ENCODE measurements at places on chromosomes 7 and 10.

- DNase-seq: no peak
Measured at GRCh38 chr10:98309366-98310355, 41.7 kb upstream of the LOXL4 start.

DNA sequence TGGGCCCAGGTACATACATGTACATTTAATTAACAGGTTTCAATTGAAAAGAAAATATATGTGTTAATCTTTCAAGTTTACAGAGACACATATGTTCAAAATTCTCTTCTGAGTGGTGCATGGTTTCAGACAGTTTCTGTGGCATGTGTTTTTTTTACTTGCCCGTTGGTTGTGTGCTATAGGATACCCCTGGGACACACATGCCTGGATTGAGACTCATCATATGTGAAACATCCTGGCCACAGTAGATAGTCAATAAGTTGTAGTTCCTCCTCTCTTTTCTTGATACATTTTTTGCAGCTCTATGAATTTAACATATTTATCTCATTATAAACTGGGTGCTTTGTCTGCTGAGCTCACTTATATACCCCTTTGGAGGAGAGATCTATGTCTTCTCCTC lies 207.8 kb upstream of the CTBP2 start:
- no peak for DNase-seq

DNA sequence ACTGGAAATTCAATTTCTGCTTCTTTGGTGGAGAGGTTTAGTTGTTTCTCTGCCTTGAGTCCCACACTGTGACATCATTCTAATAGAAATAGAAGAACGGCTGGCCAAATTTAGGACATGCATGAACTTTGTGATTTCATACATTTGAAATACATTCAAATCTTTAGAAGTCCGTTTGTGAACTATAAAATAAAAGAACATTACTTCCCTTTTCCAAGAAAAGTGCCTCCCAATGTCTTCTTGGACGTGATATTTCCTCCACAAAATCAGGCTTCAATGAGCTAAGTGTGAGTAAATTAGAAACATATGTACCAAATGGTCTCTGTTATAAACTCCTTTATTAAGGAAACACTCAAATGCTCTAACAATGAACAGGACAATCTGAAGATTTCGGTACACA lies 314.5 kb upstream of the AKR1E2 start:
- DNase-seq: no peak

- DNase-seq: no peak
Measured at GRCh38 chr7:128415217-128415785, 5.5 kb upstream of the IMPDH1 start.

DNA sequence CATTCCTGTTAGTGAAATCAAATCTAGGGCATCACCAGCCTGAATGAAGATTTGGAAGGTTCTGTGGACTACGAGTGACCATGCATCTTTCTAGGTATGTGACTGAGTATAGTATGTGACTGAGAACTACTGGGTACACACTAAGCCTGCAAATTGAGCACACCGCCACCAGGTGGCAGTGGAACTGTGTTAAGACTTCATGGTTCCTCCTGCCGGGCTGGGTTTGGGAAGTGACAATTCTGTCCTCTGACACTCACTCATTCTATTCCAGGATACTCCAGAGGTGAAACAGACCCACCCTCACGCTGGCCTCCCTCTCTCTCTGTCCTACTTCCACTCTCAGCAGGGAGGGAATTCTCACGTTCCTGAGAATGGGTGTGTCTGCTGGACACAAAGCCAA lies 84.0 kb upstream of the TMEM248 start:
- DNase-seq: no peak

DNA sequence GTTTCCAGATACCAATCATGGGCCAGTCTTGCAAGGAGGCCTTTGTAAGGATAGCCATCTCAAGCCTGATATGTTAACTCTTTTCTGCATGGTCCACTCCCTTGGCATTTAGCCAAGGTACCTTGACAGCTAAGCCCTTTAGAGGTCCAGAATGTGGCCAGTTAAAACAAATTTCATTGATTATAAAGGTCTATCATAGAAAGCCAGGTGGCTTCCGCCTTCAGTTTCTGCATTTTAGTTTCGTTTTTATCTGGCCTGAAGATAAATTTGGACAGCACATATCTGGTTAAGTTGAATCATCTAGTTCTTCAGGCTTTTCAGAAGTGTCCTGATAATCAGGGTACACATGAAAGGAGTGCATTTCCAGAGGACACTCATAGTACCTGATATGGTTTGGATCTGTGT lies 30.7 kb downstream of the ANKIB1 start:
- no peak for DNase-seq

DNA sequence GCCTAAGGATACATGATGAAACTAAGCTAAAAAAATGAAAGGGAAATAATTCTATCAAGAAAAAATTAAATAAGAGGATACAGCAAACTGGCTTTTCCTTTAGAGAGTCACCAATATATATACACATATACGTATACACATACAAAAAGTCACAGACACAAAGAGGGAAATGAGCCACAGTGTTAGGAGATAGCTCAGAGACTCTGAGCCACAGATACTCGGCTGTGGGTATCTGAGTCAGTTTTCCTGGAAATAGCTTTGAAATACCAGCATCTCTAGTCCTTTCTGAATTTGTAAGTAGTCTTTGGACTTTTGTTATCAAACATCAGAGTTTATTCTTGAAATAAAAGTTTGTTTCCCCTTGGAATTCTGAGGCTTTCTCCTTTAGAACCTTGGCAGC lies 111.8 kb downstream of the TBXAS1 start:
- no peak for DNase-seq

- DNase-seq: no peak
Measured at GRCh38 chr10:49431426-49431825, 35.5 kb upstream of the DRGX start.

- peak; percentile 31 for DNase-seq
Measured at GRCh38 chr7:17769918-17770317, 170.4 kb downstream of the SNX13 start.

DNA sequence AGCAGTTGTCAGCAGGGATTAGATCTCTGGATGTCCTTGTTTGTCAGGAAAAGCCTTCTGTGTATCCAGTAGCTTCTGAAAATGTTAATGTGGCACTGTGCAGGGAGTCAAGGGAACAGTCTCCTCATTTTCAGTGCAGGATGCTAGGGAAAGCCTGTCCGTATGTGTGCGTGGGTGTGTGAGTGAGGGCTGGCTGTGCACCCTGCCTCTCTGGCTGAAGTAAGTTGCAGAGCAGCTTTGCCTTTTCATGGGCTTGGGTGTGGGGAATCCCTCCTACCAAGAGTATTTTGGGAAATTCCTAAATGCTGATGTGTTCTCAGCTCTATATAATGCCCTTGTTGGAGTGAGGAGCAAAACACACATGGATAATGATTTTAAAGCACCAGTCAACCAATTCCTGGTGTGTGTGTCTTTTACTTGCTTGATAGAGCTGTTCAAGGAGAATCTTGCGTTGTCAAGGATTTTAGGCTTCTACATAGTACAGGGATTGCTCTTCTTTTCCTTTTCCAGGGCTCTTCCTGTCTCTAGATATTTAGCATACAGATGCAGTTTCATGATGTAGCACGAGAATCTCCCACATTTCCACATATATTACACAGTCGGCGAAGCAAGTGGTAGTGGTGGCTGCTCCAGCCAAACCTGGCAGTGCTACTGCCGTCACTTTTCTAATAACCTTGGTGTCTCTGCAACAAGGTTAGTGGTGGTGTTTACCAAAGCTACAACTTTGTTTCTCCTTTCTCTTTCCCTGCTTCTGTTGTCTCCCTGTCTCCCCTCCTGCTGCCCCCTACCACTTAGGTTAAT lies 92.8 kb downstream of the MCU start:
- no peak for DNase-seq

GRCh38 chr7:43302211-43302711 lies 189.8 kb downstream of the HECW1 start:
- DNase-seq: no peak

DNA sequence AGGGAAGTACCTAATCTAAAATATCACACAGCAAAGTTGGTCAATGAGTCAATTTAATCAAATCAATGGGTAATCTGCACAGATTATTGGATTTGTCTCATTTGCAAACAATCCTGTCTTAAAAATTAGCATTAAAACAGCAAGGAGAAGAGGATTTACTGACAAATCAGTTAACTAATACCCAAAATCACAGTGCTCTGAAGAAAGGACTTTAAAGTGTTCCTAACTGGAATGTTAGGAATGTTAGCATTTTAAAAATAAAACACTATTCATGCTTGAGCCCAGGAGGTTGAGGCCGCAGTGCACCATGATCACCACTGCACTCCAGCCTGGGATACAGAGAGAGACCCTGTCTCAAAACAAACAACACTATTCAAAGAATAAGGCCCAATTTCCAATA lies 83.1 kb downstream of the CHCHD3 start:
- no peak for DNase-seq

- DNase-seq: no peak
Measured at GRCh38 chr7:157955348-157955999, 618.7 kb downstream of the DNAJB6 start.

- DNase-seq: no peak
Measured at GRCh38 chr10:3825244-3825643, 40.2 kb upstream of the KLF6 start.

DNA sequence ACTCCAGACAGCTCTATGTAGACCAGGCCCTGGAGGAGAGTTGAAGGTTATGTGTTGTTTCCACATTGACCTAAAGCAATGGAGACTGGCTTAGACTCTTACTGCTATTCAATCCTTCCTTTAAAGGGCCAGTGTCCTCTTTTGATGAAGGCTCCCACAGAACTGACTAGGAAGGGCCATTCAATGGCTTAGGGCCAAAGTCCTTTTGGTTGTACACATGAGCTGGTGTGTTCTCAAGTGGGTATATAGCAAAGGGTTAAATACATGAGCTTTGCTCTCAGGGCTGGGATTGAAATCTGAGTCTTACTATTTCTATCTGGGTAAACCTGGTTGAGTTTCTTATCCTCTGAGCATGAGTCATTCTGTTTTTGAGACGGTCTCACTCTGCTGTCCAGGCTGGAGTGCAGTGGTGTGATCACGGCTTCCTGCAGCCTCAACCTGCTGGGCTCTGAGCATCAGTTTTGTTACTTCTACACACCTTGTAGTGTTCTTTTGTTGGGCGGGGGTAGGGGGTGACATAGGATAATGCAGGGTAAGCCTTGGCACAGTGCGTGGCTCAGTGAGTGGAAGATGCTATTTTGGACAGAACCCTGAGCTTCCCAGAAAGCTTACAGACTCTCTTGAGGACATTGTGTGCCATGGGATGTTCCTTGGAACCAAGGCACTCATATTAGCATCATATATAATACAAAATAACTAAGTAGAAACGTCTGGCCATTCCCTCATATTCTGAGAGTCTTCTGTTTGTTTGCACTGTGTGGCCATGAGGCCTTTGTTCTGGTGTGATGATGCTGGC lies 90.1 kb downstream of the ABCC2 start:
- no peak for DNase-seq

DNA sequence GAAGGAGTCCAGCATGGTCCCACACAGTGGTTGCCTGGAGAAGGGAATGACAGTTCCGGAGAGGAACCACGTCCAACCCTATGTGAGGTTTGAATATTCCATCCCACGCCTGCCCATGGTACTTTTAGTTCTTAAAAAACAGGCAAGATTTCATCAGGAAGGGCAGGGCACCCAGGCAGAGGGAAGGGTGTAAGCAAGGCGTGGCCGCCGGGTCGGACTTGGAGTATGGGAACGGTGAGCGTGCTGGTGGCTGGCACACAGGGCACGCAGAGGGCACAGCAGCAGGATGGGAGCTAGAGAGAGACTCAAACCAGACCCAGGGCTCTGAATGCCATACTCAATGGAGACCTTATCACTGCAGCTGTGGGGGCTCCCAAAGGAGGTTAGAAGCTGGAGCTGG lies 34.3 kb downstream of the FAM53B start:
- DNase-seq: no peak

DNA sequence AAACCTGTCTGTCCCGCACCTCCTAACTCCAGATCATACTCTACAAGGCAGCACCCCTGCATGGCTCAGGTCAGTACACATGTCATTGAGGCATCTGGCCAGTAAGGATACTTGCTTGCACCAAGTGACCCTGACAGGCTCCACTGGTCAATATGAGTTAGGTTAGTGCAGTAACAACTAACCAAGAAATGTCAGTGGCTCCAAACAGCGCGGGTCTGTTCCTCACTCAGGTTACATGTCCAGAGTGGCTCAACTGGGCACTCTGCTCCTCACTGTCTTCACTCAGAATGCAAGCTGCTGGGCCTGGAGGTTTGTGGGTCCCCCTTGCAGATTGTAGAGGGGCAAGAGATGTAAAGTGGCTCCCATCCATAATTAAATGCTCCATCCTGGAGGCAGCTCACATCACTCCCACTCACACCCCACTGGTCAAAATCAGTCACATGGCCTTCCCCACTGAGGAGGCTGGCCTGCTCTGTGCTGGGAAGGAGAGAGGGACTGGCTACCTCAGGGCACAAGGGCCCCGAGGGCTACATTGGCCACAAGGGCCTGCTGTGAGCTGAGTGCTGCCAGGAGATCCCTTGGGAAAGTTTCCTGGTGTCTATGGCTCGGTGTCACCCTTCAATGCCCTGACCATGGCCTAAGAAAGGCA lies 109.1 kb upstream of the GDF10 start:
- DNase-seq: no peak

GRCh38 chr7:30080818-30081217 lies 52.6 kb downstream of the PLEKHA8 start:
- no peak for DNase-seq

DNA sequence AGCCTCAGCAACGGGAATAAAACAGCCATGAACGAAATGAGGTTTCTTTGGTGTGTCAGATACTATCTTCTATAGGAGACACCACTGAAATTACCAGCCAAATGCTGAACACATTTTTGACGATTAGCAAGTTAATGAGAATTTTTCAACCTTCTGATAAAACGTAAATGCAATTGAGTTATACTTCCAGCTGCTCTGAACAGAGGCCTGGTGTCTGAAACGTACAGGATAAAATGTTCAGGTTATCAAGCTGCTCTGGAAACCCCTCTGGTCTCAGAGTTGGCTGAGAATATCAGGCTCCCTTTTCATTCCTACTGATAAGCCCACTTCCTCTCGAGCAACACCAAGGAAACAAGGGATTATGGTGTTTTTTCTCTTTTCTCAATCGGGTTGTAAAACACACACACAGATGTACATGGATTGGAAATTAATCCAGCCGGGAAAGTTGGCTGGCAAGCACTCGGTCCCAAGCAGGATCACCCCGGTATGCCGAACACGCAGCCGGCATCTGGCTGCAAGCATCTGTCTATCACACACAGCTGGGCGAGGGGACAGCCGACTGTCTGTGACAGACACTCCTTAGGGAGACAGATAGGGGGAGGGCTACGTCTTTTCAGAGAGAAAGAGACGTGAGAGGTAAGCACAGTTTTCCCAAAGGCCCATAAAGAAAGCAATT lies 171.8 kb downstream of the PRKAG2 start:
- DNase-seq: no peak

Measured in activated CD4-positive, alpha-beta T cell treated with anti-CD3 and anti-CD28 coated beads, Interleukin-2, amount 50 U/mL, for 24 hours (primary cell).